ENCODE measurements at places on chromosomes 12 and 14. TPM values are rescaled to one million over a fixed set of nuclear protein-coding genes. Genes with fewer than 3 reads are reported as not detected.

GRCh38 chr12:64461634-64462414 is 9.9 kb downstream of the TBK1 start:
- peak; percentile 28 for ATAC-seq

- no peak for ATAC-seq
Observed at GRCh38 chr12:58732894-58733293, 187.4 kb downstream of the LRIG3 start.

DNA sequence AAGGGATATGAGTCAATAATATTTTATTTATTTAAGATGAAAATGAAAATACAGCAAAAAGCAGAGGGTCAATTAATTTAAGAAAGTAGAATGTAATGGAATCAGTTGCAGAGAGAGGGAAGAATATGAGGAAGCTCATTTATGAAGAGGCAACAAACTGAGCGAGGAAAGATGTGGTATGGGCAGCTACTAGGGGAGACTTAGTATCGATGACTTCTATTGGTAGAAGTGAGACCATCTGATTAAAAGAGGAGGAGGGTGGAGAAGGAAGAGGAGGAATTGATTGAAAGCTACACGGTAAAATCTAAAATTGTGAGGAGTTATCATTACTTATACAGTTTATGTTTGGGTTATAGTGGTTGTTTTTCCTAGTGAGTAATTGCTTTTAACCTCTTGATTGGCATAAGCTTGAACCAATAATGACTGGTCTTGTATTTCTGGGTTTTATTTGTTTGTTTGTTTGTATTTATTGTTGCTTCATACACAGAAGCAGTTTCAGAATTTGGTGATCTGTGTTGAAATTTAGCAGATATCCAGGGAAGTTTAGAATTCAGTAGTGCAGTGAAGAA is 121.0 kb downstream of the LRRIQ1 start:
- ATAC-seq, result no peak

- no peak for ATAC-seq
Observed at GRCh38 chr14:22472935-22473854, 115.8 kb downstream of the DAD1 start.

DNA sequence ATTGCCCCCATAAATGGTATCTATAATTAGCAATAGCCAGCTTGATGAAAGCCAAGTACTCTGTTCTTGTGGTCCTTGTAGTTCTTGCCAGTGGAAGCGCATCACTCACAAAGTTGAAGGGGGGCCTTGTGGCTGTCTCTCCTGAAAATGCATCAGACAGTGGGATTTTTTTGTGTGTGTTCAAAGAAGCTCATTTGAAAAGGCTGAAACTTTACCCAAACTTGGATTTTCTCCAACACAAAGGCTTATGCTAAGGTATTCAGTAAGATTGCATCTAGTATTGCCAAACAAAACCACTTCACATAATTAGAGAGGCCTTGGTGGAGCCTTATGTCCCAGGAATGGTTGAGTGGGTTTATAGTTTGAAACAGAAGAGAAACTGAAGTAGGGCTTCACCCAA is 216.7 kb upstream of the TMTC1 start:
- no peak for ATAC-seq

GRCh38 chr14:51780006-51780692 is 80.3 kb upstream of the GNG2 start:
- ATAC-seq, result peak; percentile 58

- ATAC-seq, result no peak
Observed at GRCh38 chr12:123617580-123617979, 15.7 kb downstream of the DDX55 start.

- ATAC-seq, result no peak
Observed at GRCh38 chr12:19978193-19978592, 390.1 kb upstream of the PDE3A start.

GRCh38 chr14:26887847-26888246 is 290.0 kb upstream of the NOVA1 start:
- ATAC-seq, result no peak

- ATAC-seq, result no peak
Observed at GRCh38 chr12:3489057-3489456, 1.9 kb upstream of the PRMT8 start.

GRCh38 chr12:82781309-82781997 is 94.7 kb downstream of the TMTC2 start:
- no peak for ATAC-seq

DNA sequence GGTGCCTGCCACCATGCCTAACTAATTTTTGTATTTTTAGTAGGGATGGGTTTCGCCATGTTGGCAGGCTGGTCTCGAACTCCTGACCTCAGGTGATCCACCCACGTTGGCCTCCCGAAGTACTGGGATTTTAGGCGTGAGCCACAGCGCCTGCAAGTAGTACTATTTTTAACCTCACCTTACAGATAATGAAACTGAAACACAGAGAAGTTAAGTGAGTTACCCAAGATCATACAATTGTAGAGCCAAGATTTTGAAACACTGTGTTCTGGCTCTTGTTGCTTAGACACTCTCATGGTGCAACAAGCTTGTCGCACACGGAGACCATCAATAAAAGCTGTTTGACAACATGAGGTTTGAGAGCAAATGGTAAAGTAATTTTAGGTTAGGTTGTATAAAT is 159.1 kb upstream of the LMNTD1 start:
- ATAC-seq, result no peak

GRCh38 chr12:71441836-71442566 is 2.4 kb downstream of the LGR5 start:
- no peak for ATAC-seq

KLRC3 gene
- total RNA-seq, result not detected

DNA sequence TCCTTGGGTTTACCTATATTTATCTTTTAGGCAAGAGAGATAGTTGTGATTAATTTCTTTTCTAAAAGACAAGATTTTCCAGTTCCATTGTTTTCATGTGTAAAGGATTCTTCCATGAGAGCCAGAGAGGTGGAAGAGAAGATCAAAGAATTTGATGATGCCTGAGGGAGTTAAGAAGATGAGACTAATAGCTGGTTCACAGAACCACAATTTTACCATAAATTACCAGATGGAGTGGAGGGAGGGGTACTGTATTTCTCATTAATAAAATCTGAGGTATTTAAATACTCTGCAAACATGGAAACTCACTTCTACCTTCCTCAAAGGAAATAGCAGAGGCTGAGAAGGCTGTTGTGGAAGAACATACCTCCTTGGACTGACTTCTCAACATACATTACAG is 34.6 kb downstream of the ALKBH1 start:
- ATAC-seq, result no peak

GRCh38 chr14:71121711-71122110 is 214.5 kb downstream of the PCNX1 start:
- no peak for ATAC-seq

GRCh38 chr12:117742721-117743120 is 226.1 kb downstream of the KSR2 start:
- ATAC-seq, result no peak

HDAC7 gene
- 25.1 TPM for total RNA-seq

- no peak for ATAC-seq
Observed at GRCh38 chr12:121391619-121392324, 8.1 kb upstream of the RNF34 start.

- ATAC-seq, result no peak
Observed at GRCh38 chr14:80211153-80212022, at the start of gene DIO2. TSS of gene DIO2 (minus strand) at chr14:80211504. CDS start at chr14:80211472, 32 bp downstream.

- peak; percentile 34 for ATAC-seq
Observed at GRCh38 chr14:89186856-89187376, 230.1 kb downstream of the FOXN3 start.

- ATAC-seq, result no peak
Observed at GRCh38 chr14:31968107-31968810, 108.8 kb upstream of the ARHGAP5 start.

DNA sequence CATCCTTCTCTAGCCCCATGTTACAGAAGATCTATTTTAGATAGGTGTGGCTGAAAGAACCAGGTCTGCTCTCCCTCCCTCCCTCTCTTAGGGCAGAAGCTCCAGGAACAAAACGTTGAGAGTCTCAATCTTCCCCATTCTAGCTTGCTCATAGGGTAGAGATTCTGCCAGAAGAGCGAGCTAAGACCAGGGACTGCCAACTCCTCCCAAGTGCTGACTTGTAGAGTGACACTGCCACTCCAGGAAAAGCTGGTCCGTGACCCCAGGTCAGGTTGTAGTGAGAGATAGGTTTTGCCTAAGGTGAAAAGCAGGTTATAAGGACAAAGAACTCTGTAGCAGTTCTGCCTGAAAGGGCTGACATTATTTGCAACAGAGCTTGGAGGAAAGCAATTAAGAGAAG is 73.4 kb downstream of the INSM2 start:
- ATAC-seq, result peak; percentile 99

DNA sequence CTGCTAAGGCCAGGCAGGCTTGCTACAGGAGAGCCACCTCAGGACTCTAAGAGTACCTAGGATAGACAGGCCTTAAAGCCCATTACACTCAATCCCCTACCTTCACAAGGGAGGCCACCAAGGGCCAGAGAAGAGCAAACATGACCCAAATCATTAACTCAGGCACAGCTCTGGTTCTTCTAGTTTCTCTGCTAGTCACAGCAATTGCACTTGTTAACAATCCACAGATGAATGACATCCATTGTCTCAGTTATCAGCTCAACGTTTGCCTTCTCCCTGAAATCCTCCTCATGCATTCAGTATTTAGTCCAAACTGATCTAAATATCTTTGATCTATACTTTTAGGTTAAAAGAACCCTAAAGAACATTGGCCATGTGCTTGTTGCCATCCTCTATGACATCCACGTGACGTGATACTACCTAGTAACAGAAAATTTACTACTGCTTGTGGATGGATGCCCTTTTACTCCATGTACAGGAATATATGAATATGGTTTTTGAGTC is 164.5 kb downstream of the STXBP6 start:
- ATAC-seq, result no peak

DNA sequence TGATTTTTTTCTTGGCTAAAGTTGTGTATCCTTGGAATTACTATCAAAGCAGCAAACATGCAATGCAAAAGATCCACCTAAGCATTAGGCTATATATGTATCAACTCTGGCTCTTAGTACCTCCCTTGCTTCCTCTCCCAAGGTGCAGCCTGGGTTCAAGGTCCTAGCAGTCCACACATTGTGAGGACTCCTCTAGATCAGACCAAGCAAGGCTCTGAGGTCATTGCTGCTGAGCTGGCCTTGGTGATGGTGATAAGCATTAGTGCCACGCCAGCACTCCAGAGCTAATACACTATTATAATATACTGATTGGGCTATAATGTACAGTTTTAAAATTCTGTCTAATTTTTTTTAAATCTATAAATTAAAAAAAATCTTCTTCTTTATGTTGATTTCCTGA is 196.9 kb upstream of the BTG1 start:
- no peak for ATAC-seq

DNA sequence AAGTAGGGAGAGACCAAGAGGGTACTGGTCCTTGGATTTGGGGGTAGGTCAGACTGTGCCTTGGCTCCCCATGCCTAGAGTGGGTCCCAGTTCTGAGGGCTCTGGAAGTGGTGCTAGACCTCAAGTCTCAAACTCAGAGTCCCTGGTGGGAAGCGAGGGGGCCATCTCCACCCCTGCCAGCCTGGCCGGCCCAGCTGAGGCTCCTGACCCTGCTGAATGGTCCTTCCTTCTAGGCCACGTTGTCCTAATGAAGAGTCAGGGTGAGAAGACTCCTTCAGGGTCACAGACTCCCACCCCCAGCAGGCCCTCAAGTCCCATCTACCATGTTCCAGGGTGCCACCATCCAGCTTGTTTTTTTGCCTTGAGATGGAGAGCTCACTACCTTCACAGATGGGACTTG is 12.9 kb downstream of the SERPINA6 start:
- ATAC-seq, result no peak

- no peak for ATAC-seq
Observed at GRCh38 chr14:88791252-88791621, 1.5 kb downstream of the EML5 start.

GRCh38 chr12:100375038-100375735 is 18.3 kb downstream of the SLC17A8 start:
- no peak for ATAC-seq

GRCh38 chr14:49420201-49420600 is 166.0 kb downstream of the RPS29 start:
- no peak for ATAC-seq

P2RX7 gene
- 4.1 TPM for total RNA-seq

LPAR5 gene
- 18.9 TPM for total RNA-seq

PSEN1 gene
- 48.3 TPM for total RNA-seq

ITGB7 gene
- 7.0 TPM for total RNA-seq

DNA sequence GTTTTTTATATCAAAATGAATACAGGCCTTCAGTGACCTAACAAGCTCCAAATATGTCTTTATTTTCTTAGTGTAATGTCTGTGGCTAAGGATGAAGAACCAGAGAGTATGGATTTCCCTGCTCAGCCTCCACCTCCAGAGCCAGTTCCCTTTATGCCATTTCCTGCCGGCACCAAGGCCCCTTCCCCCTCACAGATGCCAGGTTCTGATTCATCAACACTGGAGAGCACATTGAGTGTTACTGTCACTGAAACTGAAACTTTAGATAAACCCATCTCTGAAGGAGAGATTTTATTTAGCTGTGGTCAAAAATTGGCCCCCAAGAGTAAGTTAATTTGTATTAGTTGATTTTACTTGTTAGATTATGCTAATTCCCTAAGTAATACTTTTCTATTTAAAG is 61.0 kb downstream of the KIAA0586 start:
- ATAC-seq, result no peak

- no peak for ATAC-seq
Observed at GRCh38 chr14:52110441-52111086, 41.7 kb upstream of the NID2 start.

DNA sequence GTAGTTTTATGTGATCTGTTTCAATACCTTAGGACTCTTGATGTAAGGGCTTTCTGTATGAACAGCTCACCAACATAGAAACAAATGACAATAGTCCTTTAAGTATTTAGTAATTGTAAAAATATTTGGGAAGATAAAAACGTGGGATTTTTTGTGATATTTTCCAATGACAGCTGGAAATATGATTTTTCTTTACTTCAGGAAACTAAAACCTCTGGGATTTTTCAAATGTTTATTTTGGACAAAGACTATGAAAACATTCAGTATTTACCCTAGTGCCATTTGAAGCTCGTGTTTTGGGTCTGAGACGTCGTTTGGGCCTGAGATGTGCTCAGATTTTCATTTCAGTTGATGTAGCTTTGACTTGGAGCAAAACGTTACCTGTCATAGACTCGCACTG is 240.0 kb downstream of the BMP4 start:
- ATAC-seq, result no peak

- ATAC-seq, result no peak
Observed at GRCh38 chr14:24659916-24660570, 26.1 kb upstream of the GZMB start.

DNA sequence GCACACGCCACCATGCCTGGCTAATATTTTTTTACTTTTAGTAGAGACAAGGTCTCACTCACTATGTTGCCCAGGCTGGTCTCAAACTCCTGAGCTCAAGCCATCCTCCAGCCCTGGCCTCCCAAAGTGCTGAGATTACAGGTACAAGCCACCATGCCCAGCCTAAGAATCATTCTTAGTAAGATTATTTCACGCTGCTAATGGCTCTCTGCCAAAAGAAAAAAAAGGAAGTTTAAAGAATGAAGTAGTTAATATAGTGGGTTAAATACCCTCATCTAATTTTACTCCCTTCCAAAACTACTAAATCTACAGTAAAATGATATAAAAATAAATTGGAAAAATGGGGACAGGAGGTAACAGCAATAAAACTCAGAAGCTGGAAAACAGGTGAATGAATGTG is 2.6 kb downstream of the ETFRF1 start:
- ATAC-seq, result no peak

GRCh38 chr12:63276537-63277365 is 125.8 kb upstream of the AVPR1A start:
- ATAC-seq, result no peak
